ENCODE measurements at places on chromosomes 7 and 10. TPM values are rescaled to one million over a fixed set of nuclear protein-coding genes. Genes with fewer than 3 reads are reported as not detected.

CYP2C19 gene
- not detected for polyA plus RNA-seq

PKD2L1 gene
- polyA plus RNA-seq, result not detected

AASS gene
- 0.76 TPM for polyA plus RNA-seq

DNA sequence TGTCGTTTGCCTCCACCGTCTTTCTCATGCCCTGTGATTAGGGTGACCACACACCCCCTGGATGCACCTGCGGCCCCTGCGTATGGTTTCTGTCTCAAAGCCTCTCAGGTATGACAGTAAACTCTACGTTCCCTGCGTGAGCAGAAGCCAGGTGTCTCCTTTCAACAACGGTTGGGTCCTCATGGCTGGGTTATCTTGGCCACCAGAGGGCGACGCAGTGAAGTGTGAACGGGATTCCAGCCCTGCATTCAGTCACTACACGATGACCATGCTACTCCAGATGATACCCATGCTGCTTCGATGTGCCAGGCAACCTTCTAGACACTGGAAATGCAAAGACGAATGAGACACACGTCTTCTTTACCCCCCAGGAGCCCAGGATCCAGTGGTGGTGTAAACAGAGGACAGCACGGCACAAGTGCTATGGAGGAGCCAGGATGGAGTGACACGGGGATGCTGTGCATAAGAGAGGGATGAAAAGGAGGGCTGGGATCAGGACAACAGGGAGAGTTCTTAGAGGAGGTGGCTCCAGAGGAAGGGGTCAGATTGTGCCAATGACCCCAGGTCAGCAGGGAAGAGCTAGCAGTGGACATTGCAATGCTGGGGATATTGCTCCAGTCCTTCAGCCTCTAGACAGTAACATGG is 228.1 kb upstream of the PFKP start:
- DNase-seq, result no peak

GRCh38 chr7:107034553-107034952 is 10.0 kb upstream of the PRKAR2B start:
- DNase-seq, result no peak

DNA sequence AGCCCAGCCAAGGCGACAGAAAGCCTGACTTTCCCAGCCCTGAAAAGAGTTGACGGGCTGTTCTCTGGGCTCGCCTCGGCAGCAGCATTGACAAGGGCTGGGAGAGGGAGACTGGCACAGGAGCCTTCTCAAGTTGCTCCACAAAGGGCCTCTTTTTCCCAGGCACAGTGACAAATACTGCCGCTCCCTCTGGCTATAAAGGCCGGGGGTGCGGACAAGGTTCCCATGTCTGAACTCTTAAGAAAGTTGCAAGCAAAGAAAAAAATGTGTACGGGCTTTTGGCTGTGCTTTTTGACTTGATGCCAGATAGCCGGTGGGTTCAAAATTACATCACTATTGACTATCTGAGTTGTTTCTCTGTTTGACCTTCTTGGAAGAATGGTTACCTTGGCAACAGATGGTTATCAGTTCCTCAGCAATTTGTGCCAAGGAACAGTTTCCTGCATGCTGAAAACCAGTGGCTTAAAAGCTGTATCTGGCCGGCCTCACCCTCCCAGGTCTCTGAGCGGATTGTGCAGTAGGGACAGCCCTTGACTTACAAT is 115.9 kb upstream of the EEPD1 start:
- DNase-seq, result no peak

DNA sequence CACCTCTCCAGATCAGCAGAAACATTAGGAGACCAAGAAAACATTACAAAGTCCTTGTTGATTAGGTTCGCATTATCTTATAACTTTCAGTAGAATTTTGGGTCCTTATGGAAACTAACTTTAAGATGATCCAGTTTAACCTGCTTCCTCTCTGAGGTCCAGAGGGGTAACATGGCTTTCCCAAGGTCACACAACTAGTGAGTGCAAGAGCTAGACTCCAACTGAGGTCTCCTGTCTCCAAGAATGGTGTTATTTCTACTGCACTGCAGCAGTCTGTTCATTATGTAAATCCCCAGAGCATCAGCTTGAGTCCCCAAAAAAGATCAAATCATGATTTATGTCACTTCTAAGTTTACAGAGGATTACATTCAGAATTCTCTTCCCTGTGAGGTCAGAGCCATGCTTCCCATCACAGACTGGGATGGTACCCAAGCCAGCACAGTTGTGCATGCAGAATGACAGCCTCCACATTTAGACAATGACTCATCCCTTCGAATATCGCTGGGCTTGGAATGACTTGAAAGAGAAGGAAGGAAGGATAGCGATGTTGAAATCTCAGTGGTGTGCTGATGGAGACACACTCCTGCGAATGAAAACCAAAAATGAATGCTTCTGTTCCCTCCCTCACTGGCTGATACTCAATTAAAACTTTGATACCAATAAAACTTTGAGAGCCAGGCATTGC is 163.1 kb upstream of the PLXNA4 start:
- DNase-seq, result no peak

DNA sequence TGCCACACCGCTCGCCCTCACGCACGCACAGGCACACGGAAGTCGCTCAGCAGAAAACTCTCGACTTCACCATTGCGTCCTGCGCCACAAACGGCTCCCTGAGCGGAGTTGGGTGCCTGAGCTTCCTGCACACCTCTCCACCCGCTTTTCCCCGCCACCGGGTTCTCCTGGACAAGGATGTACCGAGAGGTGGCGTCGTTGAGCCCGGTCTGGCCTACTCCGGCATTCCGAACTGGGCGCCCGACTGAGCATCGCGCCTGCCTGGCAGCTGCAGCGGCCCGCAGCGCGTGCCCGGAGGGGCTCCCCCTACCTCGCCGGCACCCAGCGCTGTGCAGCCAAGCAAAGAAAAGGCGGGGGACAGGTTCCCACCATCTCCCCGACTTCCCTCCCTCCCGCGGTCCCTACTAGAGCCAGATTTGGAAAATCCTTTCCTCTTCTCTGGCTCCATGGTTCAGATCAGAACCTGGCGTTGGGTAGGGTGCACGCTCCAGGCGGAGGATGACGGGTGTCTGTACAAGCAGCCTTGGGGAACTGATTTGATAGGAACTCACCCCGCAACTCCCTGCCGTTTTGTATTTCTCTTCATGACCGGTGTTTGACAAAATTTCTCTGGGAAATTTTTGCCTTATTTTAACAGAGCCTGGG is 1.7 kb downstream of the SORCS3 start:
- DNase-seq, result no peak

DNA sequence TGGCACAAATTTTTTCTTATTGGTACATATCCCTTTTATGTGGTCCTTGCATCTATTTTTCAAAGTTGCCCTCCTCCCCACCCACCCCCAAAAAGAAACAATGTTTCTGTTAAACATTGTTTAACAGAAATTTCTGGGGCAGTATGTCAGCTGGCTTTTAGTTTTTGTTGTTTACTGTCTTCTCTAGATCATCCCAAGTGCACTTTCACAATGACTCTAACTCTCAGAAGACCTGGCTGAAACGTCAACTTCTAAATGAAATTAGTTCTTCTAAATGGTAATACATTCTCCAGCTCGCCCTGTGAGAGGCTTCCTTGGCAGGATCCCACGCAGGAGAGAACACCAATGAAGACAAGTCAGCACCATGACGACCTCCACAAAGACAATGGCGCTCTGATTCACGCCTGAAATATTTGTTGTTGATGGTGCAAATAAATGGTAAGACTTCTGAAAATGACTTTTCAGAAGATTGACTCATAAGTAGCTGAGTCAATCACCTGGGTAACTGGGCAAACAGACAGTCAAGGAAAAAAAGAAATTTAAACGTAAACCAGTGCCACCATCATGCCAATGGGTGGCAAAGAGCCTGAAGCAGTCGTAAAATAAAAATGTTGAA is 293.7 kb downstream of the FZD1 start:
- no peak for DNase-seq

- no peak for DNase-seq
These were observed at the start of gene MACROH2A2 for GRCh38 chr10:70052462-70053217. TSS of gene MACROH2A2 (plus strand) at chr10:70052846. CDS start at chr10:70075659, 22,813 bp downstream.

DNA sequence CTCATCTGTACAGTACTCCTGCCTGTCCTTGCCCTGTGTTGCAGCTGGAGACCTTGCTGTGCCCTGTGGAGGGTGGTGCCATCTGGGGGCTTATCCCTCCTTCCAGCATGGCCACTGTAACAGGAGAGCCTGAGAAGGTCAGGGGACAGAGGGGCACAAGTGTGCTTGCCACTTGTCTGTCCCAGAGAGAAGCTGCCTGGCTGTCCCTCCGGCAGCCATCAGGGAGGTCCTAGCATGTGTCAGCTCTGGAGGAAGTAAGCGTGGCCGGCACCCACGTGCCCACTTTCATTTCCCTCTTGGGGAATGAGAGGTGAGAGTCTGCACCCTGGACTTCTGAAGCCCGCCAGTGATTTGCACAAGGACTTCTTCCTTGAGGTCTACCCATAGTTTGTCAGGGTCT is 97.0 kb upstream of the PPIF start:
- no peak for DNase-seq

Measured in immature natural killer cell (primary cell).